ENCODE measurements at places on chromosomes 6 and 20.

DNA sequence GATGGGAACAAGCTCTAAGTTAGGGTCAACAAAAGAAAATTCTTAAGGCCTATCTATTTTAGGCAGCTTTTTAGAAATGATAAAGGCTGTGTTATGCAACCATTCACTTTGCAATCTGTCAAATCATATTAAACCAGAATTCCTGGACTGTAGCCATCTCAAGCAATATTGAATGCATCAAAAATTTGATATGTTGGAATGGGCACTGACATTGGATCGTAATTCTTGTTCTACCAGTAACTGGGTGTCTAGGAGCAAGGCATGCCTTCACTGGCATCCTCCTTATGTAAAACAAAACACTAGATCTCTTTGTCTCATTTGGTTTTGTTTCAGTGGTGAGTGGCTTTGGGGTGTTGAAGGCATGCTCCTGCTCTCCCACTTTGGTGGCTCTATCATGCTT, 145.6 kb downstream of the JARID2 start:
- no peak for DNase-seq

DNA sequence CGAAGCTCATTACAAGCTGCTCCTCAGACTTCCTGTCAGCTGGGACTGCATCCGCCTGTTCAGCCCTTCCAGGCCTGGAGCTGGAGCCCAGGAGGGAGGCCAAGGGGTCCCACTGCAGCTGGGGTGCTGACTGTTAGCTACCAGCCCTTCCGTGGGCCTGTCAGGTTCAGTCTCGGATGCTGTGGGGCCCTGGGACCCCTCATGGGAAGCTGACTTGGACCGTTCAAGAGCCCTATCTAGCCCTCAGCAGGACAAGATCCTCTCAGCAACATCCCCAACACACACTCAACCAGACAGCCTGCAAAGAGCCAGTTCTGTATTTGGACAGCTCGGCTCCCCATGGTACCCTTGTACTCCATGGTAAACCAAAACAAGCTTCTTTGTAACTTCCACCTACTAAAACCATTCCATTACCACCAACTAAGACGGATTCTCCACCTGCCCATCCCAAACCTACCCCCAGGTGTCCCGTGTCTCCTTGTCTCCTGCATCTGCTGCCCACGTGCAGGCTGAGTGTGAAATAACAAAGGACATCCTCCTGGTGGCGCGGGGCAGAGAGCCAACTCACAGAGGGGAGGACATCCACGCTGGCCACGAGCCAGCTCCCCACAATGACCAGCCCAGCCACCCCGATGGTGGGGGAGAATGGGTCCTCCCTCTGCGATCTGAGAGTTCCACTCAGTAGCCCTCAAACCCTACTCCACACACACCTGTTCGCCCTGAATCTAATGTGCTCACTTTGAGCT, 111.2 kb downstream of the TAF4 start:
- DNase-seq: no peak

DNA sequence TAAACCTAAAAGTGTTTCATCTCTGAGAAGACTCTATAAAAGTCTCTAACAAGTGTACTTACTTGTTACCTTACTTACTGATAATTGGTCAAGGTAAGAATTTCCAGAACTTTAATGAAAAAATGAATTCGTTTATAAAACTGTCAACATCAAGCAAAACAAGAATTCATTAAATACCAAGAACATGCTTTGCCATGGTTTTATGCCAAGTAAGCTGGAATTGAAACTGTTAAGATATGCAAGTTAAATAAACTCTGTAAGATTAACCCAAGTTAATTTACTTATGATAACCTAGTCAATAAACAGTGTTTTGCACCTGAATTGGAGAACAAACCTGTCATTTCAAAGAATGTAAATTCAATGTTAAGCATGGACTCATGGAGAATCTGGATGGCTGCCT, 17.1 kb upstream of the DEFB113 start:
- no peak for DNase-seq

GRCh38 chr20:46255440-46256104, 52.7 kb downstream of the CDH22 start:
- no peak for DNase-seq

DNA sequence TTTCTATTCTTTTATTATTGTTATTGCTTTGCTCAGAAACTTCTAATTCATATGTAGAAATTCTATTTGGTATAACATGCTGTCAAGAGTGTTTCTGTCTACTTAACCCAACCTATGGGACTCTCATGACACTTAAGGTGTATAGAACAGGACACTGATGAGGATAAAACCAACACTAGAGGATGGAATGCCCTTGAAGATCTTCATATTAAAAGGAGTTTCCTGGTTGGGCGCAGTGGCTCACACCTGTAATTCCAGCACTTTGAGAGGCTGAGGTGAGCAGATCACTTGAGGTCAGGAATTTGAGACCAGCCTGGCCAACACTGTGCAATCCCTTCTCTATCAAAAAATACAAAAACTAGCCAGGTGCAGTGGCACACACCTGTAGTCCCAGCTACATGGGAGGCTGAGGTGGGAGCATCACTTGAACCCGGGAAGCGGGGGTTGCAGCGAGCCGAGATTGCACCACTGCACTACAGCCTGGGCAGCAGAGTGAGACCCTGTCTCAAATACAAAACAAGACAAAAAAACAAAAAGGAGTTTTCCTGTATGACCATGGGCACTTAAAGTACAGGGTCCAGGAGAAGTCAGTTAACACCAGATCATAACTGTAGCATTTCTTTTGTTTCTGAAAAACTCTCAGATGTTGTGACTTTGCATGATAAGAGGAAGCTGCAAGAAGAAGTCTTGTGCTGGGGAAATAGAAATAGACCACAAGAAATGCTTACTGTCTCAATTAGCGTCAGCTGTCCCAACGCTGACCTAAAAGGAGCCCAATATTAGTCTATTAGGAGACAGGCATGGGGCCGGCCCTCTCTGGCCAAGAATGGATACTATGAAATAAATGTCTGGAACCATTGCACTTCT, 38.9 kb upstream of the CD2AP start:
- no peak for DNase-seq

- DNase-seq: no peak
Observed at GRCh38 chr6:2203264-2203663, 42.1 kb downstream of the GMDS start.

- no peak for DNase-seq
Observed at GRCh38 chr6:27693766-27694546, 218.2 kb downstream of the OR2B2 start.

- no peak for DNase-seq
Observed at GRCh38 chr6:145043926-145044500, 691.3 kb downstream of the EPM2A start.

DNA sequence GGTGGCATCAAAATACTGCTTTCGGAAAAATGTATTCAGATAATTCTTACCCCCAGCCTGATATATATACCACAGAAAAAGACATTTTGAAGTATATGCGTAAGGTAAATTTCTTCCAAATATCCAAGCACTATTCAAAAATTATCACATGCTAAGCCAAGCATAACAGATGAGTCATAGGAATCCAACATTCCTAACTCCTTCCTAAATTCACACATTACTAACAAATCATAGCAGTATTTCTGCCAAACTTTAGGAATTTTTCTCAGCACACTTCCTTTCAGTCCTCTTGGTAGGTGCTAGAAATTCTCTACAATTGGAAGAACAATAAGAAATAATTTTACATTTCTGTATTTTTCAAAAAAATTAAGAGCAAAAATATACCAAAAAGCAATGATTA, 417.5 kb downstream of the EYS start:
- DNase-seq: no peak

DNA sequence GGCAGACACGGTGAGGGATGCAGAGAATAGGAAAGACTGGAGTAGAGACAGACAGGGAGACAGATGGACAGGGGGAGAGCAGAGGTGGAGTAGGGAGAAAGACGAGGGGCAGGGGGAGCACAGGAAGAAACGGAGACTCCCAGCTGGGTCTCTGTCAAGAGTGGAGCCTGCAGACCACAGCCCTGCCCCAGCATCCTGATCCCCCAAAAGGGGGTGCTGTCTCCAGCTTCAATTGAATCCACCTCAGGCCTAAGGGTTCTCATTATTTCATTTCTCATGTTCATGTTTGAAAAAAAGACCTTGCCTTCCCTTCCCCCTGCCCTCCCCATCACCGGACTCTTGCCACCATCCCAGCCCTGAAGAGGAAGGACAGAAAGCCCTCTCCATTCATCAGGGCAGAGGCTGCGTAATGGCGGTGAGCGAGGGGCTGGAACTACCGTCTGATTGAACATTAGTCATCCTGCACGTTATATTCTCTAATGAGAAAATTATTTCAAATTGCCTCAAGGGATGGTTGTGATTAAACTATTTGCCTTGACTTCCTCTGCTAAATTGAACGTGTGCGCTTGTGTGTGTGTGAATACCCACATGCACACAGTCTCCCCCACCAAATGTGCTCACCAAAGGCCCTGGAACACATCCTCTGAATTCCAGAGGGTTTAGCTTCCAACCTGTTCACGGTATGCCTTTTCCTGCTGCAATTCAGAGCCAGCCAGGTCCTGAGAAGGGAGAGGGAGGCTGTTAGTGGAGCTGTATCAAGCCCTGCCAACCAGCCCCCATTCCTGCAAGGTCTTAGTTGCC, 98.3 kb downstream of the CDC5L start:
- DNase-seq: no peak
